ENCODE measurements at places on chromosomes 6 and 20.
A peak's percentile ranks its signal among the peaks of the same experiment; 100 is the strongest.

DNA sequence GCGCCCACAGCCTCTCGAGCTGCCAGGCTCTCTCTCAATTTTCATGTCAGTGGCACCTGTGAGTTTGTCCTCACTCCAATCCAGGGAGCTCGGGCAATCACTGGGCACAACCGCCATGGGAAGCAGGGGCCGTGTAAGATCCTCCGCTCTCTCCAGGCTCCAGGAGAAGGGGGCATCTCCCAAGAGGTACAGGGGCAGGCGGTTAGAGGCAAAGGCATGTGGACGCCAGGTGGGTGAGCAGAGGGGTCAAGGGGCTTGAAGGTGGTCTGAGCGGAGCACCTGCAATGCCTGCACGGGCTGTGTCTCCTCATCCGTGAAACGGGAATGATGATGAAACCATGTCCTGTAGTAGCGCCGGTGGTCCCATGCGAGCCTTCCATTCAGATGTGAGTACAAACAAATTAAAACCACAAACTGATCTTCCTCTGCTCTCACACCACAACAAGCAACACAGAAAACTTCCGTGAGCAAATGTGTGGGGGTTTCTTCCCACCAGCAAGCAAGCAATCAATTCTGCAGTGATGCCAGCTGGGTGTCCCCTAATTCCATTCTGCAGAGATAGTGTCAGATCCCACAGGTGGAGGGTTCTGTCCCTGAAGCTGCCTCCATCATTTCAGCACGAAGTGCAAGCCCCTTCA lies 222.5 kb upstream of the PMEPA1 start:
- DNase-seq: no peak

DNA sequence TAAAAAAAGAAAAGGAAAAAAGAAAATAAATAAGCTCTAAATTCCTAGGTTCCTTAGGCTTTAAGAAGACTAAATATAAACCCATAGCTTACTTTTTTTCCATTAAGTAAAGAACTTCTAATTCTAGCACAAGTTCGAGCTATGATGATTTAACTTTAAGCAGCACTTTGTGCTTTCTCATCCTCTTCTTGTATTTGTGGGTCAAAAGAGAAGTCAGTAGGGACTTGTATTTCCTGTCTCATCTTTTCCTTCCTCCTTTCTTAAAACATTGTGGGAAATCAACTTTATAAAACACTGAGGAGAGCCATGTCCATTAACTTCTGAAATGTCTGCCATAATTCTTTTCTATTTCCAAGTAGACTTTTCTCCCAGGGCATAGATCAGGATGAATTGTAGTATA lies 637.7 kb upstream of the CITED2 start:
- no peak for DNase-seq

DNA sequence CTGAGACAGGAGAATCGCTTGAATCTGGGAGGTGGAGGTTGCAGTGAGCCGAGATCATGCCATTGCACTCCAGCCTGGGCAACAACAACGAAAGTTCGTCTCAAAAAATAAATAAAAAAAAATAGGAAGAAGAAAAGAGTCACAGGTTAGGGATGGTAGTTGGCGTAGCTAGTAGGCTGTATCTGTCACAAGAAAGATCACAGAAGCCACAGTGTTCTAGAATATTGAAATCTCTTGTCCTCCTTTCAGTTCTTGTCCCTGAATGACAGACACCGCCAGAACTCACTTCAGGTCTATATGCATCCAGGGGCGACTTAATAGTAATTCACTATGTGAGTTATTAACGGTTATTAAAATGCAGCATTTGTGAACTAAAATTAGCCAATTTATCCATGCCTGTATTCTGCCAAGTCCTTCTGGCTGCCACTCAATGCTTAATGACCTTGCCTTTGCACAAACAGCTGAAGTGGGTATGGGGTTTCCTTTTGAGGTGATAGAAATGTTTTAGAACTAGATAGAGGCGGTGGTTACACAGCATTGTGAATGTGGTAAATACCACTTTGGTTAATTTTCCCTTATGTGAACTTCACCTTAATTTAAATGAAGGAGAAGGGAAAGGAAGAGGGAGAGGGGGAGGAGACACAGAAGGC lies 41.3 kb upstream of the ZMYND8 start:
- no peak for DNase-seq

DNA sequence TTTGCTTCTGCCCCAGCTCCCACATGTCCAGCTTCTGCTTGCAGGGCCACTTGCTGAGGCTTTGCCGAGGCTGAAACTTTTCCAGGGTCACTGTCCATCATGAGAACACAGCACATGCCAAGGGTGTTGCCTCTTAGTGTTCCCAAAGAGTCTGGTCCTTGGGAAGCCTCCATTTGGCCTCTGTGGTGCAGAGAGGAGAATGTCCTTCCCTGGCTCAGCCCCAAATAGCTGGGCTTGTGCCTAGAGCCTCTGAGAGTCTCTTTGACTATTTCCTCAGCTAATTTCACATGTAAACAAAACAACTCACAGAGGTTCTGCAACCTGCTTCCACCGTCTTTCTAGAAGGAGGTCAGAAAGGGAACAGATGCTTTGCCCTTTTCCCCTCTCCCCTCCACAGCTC lies 40.4 kb upstream of the RAB23 start:
- DNase-seq: no peak

DNA sequence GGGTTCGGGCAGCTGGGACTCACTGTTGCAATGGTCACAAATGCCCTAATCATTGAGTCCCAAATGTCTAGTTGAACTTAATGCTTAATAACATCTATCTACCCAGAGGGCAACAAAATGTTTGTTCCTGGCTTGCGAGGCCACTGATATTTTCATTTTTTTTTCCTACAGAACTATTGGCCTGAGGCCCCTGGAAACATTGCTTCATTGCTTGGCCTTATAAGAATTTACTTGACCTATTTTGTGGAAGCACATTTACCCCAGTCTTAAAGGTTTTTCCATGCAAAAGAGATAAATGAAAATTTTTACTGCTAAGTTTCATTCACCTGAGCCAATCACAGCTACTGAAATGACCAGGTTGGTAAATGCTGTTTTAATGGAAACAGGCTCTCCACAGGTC lies 133.1 kb upstream of the RIPOR2 start:
- no peak for DNase-seq

- no peak for DNase-seq
Measured at GRCh38 chr6:122683989-122684651, 73.9 kb downstream of the PKIB start.

- DNase-seq: peak; percentile 43
Measured at GRCh38 chr6:45709781-45710220, 305.9 kb downstream of the CLIC5 start.

GRCh38 chr6:116450769-116451740 lies 10.1 kb upstream of the CALHM6 start:
- peak; percentile 8 for DNase-seq

GRCh38 chr20:50737352-50737751 lies 6.0 kb downstream of the PARD6B start:
- no peak for DNase-seq

GRCh38 chr20:3547906-3548305 lies 77.1 kb downstream of the ATRN start:
- DNase-seq: no peak

Measured in activated naive CD8-positive, alpha-beta T cell treated with anti-CD3 and anti-CD28 coated beads for 36 hours (primary cell).